ENCODE measurements at places on chromosomes 3 and 15.
A peak's percentile ranks its signal among the peaks of the same experiment; 100 is the strongest.

DNA sequence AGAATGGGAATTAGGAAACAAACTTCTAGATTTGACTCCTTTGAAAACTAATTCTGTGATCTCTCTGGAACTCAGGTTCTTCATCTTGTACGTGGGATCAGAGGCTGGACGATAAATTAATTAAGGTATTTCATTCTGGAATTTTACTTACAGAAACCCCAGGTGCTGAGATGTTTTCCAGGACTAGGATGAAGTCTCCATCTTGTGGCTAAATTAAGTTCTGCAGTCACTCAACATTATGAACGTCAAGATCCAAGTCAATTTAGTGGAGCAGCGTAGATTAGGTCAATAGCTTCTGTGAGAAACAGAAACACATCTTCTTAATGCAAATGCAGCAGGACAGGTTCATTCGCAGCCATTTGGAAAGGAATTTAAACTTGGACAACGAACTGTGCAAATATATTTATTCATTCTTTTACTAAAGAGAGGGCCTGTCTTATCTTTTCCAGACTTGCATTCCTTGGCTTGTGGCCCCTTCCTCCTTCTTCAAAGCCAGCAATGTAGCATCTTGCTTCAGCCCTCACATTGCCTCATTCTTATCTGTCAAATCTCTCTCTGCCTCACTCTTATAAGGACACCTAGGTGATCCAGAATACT lies 26.7 kb upstream of the TMC3 start:
- peak; percentile 51 for DNase-seq

DNA sequence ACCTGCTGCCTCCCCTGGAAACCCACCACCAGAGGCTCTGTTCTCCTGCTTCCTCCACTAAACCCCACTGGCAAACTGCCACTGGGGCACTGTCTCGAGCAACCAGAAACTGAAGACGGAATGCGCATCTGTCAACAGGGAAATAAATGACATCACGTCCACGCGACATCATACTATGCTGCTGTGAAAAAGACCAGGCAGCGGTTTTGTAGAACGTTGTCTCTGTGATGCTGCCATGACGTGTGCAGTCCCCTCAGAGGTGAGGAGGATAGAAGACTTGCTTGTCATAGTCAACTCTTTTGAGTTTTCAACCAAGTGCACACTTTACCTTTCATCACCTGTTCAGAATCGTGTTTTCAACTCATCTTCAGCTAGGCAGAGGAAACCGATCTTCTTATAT lies 203.0 kb upstream of the IGF1R start:
- no peak for DNase-seq

- DNase-seq: no peak
Observed at GRCh38 chr15:40746916-40747418, 8.1 kb downstream of the RMDN3 start.

DNA sequence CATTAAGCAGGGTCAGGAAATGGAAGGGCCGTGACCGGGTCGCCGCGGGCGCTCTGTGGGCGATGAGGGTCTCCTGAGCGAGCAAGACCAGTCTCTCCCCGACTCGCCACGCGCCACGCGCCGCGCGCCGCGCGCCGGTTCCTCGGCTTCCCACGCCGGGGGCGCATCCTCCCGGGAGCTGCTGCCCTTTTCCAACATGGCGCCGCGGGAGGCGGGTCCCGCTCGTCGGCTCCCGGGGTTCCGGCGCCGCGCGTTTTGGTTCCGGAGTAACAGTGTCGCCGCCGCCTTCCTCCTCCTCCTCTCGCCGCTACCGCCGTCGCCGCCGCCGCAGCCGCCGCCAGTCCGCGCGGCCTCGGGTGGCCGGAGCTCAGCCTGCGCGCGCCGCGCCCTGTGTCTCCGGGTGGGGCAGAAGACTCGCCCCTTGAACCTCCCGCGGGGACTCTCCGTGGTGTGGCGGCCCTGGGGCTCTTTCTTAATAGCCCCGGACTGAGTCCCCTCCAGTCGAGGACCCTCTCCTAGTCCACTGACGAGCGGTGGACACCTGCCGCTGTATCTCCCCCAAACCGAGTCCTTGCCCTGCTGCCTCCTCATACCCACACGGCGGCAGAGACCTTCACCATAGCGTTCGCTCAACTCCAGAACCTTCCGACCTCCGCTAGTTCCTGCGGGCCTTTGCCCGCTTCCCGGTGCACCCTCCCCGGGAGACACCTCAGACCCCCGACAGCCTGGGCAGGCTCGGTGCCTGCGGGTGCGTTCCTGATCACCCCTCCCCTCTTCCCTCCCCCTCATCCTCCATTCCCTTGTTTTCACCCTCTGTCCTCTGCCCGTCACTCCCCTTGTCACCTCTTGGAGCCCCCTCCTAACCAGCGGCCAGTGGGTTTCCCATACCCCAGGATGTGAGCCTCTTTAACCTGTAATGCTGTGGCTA lies at the start of gene MAP2K5:
TSS of gene MAP2K5 (plus strand) at position 284 of the 928 bp plus-strand sequence. CDS start at position 917, 633 bp downstream.
- DNase-seq: peak; percentile 82

DNA sequence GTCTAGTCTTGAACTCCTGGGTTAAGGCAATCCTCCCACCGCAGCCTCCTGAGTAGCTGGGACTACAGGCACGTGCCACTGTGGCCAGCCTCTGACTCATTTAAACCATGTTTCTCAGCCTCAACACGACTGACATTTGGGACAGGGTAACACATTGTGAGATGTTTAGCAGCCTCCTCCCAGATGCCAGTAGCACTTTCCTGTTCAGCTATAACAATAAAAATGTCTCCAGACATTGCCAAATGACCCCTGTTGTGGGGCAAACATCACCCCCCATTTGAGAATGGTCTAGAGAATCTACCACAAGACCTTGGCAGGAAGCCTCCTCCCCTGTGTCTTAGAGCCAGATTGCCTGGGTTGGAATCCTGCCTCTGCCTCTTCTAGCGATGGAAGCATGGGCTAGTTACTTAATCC lies 8.4 kb downstream of the TMEM40 start:
- peak; percentile 80 for DNase-seq
